A549 treated with Mapracorat at 1 μM for 4 hours (cell line): ENCODE measurements at places on chromosomes 1 and 21. TPM values are rescaled to one million over a fixed set of nuclear protein-coding genes. Genes with fewer than 3 reads are reported as not detected.

The TINAGL1 gene
- 0.27 to 0.77 TPM (median 0.51 TPM) in 5 replicates for total RNA-seq

The ERICH3 gene
- not detected in 5 replicates for total RNA-seq

The SYCP1 gene
- total RNA-seq = not detected in 5 replicates

The BGLAP gene
- 0.21 to 0.33 TPM (median 0.25 TPM) in 3 of 5 replicates, not detected in the others for total RNA-seq

The KCNJ15 gene
- total RNA-seq = 0.27 to 0.55 TPM (median 0.32 TPM) in 3 of 5 replicates, not detected in the others

The MAEL gene
- not detected in 5 replicates for total RNA-seq

The MPZ gene
- 0.09 to 0.43 TPM (median 0.27 TPM) in 4 of 5 replicates, not detected in the other for total RNA-seq

The KCNAB2 gene
- 7.0 to 8.2 TPM (median 7.7 TPM) in 5 replicates for total RNA-seq

The GBP5 gene
- 0.06 to 0.09 TPM (median 0.06 TPM) in 3 of 5 replicates, not detected in the others for total RNA-seq

The RAB7B gene
- 0.92 to 1.7 TPM (median 0.96 TPM) in 5 replicates for total RNA-seq
